ENCODE measurements at places on chromosomes 4 and X.
A peak's percentile ranks its signal among the peaks of the same experiment; 100 is the strongest.

GRCh38 chr4:48792348-48793006, 12.4 kb upstream of the FRYL start:
- DNase-seq = no peak

- DNase-seq = no peak
Measured at GRCh38 chr4:162131256-162131655, 32.5 kb downstream of the FSTL5 start.

DNA sequence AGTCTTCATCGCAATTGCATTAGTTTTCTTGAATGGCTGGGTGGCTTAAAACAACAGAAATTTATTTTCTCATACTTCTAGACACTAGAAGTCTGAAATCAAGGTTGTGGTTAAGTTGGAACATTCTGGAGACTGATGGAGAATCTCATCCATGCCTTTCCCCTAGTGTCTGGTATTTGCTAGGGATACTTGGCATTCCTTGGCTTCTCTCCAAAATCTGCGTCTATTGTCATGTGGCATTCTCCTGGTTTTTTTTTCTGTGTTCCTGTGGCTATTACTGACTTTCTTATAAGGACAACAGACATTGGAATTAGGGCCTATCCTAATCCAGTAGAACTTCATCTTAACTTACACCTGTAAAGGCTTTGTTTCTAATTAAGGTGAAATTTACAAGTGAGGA, 272.8 kb upstream of the EPHA5 start:
- DNase-seq = no peak

DNA sequence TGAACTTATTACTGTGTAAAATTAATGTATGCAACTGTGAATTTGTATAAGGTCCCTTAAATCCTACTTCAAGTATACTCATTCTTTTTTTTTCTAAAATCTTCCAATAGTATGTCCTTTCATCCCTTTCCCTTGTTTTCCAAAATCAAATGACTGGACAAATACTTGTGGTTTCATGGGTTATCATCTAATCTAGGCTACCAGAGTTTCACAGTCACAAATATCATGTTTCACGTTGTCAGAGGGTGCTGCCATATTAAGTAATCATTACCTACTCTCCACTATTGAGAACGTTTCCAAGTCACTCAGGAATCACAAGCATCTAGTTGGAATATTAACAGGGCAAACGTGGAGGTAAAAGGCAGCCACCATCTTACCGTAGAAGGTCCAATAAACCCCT, 1235.0 kb upstream of the TENM3 start:
- DNase-seq = no peak

GRCh38 chr4:151462554-151462953, 53.6 kb downstream of the FHIP1A start:
- DNase-seq = no peak

GRCh38 chrX:130261296-130261893, 7.3 kb downstream of the ZNF280C start:
- no peak for DNase-seq

DNA sequence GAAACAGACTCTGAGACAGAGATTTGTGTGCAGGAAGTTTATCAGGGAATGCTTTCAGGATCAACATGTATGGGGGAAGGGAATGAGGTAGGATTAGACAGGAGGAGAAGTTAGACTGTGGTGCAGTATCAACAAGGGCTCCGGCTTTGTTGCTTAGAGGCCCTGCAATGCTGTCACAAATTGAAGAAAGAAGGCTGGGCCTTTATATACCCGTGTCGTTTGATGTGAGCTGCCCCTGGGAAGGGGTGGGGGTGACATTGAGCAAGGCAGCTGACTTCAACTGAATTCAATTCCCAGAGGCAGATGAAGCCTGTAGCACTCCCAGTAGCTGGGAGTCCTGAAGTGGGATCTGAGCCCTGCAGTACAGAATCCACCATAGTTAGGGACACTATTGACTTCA, 29.5 kb upstream of the USP9X start:
- DNase-seq = no peak

- DNase-seq = no peak
Measured at GRCh38 chrX:40476958-40477357, 103.8 kb upstream of the ATP6AP2 start.

- no peak for DNase-seq
Measured at GRCh38 chr4:52005604-52006273, 14.4 kb downstream of the LRRC66 start.

DNA sequence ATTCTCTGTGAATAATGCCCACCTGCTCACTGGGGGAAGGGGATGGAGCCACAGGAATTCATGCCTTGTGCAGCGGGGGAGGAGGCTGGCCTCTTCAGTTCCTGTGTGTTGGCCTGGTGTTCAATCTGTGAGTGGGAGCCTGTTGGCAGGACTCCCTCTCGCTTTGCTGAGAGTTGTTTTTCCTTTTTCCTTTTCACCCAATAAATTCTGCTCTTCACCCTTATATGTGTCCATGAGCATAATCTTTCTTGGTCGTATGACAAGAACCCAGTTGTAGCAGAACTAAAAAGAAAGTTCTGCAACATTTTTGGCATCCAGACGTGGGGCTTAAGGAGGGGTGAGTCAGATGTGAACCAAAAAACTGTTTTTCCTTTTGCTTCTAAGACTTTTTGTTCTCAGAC, 235.2 kb upstream of the HDX start:
- DNase-seq = no peak

GRCh38 chr4:89277412-89277811, 30.2 kb downstream of the GPRIN3 start:
- DNase-seq = no peak

DNA sequence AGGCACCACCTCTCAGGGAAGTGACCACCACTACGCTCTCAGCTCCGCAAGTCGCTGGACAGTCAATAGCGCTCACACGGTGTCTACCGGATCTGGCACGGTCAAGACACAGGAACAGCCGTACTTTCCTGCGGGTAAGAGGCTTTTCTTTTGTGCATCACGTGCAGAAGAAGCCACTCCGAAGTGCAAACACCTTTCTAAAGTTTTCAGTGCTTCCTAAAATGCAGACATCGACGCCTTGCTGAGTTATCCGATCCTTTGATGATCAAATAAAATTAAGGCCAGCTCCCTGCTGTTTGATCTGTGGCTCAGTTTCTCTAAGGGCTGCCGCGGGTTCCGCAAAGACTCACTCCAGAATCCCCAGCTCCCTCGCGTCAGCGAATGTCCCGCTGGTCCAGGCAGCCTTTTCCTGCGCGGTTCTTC, 71.8 kb downstream of the FBXO8 start:
- no peak for DNase-seq

- peak; percentile 58 for DNase-seq
Measured at GRCh38 chr4:31617667-31618066, 897.5 kb downstream of the PCDH7 start.

DNA sequence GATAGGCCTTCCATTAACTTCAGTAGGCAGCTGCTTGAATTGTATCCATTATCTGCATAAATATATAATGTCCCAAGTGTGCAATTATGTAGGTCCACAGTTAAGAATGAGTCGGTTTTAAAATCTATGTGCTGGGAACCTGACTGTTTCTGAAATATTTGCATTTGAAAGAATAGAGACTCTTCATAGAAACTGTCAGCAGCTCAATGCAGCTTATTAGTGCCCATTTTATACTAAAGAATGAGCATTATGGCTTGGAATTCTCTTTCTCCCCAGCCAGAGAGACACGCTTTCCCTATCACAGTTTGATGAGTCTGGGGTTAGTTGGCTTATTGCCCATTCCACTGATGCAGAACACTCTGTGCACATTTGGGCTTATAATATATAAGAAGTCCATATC, 202.0 kb upstream of the PCDH7 start:
- no peak for DNase-seq

DNA sequence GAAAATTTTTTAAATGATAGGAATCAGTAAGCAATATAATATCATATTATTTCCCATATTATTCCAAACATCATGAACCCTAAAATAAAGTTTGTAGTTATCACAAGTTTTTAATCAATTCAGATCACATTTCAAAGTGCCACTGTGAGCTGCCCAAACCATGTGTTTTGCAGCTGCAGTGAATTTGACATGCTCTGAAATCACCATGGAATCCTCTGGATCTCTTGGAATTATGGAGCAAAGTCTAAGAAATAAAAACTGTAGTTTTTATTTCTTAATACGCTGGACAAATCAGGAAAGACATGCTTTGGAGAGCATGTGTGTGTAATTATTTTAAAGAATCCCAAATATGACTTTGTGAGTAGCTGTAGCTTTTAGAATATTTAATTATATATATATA, 262.7 kb downstream of the ANKRD50 start:
- no peak for DNase-seq

DNA sequence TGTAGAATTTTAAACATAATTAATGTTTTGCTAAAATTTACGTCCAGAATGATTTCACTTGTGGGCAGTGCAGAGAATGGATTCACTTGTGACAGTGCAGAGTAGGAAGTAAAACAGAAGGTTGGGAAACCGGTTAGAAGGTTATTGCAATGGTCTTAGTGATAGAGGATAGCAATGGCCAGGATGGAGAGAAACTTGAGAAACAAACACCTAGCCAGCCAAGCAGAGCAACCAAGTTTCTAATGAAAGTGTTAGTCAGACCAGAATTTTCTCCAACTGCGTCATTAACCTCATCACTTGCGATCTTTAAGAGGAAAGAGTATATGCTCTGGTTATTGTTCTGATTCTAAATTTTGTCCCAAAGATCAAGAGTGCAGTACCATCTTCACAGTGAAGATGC, 50.0 kb upstream of the TBC1D9 start:
- DNase-seq = no peak

GRCh38 chrX:155857561-155857960, 23.6 kb upstream of the VAMP7 start:
- DNase-seq = peak; percentile 50

DNA sequence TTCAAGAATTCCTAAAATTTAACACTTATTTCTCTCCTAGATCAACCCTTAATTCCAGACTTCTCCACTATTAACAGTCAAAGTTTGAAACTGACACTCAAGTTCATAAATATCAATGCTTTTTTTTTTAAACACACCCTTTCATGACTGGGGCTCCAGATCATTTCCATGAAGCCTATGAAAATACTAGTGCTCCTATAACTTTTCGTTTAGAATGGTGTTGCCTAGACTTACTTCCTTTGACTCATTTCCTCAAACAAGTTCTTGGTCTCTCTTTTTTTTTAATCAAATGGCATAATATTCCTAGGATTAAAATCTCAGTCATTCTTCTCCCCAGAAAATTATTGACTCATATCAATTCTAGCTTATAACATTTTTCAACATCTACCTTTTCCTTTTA, 13.1 kb downstream of the ZMAT1 start:
- no peak for DNase-seq
